Left renal pelvis (tissue), 4 donors: ENCODE measurements at places on chromosomes 1 and 21.

GRCh38 chr1:76256289-76257223 lies 182.0 kb downstream of the ST6GALNAC3 start:
- no peak for DNase-seq

DNA sequence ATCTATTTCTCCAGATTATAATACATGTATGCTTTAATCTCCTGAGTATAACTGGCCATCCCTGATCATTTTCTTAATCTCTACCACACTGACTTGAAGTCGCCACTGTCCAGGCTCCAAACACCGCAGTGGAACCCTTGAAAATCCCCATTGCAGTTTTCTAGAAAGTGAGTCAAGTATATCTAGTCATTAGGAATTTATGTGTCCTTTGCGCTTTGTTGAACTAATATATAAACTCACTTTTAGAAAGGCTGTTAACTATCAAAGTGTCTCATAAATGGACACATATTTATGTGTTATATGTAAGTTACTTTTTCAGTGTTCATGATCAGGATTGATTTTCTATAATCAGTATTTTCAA lies 211.5 kb downstream of the PATJ start:
- DNase-seq, result no peak

- DNase-seq, result no peak
Measured at GRCh38 chr1:23422941-23423340, 1.6 kb downstream of the TCEA3 start.

GRCh38 chr1:21944733-21945073 lies 7.6 kb upstream of the HSPG2 start:
- no peak for DNase-seq

GRCh38 chr1:14442669-14443068 lies 155.8 kb upstream of the KAZN start:
- no peak for DNase-seq

GRCh38 chr1:2385606-2386280 lies 5.6 kb downstream of the MORN1 start:
- DNase-seq, result no peak

DNA sequence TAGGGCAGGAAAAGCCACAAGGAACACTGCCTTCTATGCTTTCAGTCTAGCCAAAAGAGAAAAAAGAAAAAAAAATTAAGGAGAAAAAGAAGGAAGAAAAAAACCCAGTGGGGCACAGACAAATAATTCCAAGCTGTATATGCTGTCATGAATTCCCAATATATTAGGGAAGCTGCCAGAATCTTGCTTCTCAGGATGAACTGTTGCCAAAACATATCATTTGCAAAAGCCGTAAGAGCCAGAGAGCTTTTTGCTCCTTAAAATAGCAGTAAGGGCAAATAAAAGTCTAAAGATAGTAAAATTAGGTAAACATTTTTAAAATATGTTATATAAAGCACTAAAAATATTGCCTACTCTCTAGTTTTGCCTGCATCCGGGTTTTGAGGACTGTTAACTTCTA lies 52.1 kb downstream of the PGM1 start:
- no peak for DNase-seq

DNA sequence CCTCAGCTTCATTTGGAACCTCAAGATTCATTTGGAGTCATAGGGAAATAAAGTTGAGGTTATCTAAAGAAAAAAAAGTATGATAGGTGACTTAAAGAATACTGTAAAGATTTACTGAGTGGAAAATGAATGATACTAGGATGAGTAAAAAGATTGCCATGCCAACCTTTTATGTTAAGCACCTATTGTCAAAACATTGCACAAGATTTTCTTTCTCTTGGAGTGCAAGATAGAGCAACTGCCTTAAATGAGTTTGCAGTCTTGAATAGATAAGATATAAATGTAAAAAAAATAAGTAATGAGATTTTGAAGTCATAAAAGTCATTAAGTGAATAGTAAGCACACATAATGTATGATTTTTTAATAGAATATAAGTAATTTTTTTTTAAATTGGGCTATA lies 5.1 kb upstream of the ANGPTL1 start:
- DNase-seq, result no peak

GRCh38 chr1:76793594-76793993 lies 73.7 kb upstream of the ST6GALNAC5 start:
- no peak for DNase-seq

DNA sequence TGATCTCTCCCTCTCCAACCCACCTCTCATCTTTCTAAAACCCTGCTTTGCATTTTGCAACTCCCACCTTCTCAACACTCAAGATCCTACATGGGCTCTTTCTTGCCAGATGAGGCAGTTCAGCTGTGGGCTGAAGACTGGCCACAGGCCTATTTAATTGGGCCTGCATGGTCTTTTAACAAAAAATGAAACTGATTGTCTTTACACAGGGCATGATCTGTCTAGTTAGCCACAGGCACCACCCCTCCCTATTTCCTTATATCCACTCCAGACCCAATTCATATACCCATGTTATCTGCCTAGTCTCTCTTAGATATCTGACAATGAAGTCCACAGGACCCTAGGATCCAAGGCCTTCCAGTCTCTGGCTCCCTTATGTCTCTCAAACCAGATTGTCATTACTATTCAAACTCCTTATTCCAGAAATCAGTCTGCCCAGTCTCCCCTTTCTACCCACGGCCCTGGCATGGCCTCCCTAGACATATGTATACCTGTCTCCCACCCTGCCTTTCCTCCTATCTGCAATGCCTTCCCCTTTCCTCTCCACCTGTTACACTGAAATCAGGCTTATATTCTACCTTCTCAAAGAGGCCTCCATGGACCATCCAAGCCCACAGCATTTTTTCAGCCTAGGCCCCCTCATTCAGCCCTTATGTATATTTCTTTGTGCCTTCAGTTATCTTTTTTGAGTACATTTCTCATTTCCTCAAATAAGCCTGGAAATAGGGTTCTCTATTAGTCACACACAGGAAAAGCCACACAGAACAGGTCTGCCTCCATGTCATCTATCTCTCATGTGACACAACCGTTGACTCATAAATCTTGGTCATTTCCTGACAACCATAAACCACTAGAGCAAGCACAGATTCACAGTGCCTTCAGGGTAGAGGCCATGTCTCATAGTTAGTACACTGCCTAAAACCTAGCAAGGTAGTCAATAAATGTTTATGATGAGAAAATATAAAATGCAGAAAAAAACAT lies 39.0 kb downstream of the LPAR3 start:
- no peak for DNase-seq

- no peak for DNase-seq
Measured at GRCh38 chr1:199710974-199711373, 316.5 kb upstream of the NR5A2 start.
